ENCODE measurements at places on chromosomes 2 and 18.
A peak's percentile ranks its signal among the peaks of the same experiment; 100 is the strongest.

GRCh38 chr2:16025211-16025875 lies 85.0 kb downstream of the MYCN start:
- no peak for DNase-seq

DNA sequence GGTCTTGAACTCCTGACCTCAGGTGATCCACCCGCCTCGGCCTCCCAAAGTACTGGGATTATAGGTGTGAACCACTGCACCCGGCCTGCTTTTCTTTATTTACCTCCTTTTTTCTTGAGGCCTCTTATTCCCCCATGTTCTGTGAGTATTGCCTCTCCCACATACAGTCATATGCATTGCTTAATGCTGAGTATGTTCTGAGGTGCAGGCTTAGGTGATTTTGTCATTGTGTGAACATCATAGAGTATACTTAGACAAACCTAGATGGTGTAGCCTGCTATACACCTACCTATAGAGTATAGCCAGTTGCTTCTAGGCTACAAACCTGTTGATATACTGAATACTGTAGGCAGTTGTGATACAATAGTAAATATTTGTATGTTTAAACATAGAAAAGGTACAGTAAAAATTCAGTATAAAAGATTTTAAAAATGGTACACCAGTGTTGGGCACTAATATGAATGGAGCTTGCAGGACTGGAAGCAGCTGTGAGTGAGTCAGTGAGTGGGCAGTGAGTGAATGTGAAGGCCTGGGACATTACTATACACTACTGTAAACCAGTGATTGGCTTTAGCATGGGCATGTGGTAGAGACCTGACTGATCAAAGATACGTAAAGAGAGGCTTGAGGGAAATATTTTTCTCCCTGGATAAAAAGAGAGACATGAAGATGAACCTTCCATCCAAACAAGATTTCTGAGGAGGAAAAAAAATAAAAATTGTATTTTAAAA lies 17.6 kb downstream of the SLC39A10 start:
- no peak for DNase-seq

DNA sequence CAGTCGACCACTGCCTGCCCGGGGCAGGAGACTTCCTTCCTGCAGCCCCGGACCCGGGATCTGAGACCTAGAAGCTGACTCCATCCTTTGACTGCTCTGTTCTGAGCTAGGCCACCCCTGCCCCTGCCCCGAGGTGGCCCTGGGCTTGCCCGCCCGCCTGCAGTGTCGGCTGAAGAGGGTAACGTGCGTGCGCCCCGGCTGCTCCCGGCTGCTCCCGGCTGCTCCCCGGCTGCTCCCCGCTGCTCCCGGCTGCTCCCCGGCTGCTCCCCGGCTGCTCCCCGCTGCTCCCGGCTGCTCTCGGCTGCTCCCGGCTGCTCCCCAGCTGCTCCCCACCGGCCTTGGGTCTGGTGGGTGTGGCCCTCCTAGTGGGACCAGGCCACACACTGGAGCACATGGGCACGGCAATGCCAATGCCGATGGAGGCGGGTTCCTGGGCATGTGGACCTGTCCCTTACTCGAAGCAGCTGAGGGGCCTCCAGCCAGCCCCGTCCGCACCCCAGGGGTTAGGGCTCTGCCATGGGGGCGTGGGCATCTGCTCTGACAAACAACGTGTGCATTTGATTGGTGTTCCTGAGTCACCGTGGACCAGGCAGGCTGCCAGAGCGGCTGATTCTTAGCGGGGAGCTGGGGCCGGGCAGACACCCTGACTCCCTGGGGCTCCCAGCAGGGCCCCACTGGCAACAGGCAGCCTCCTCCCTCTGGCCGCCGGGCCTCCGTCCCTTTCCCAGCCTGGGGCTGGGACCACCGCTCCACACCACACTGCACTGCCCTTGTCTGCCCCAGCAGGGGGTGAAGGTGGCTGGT lies 2.0 kb upstream of the GAL3ST2 start:
- DNase-seq, result peak; percentile 66

GRCh38 chr2:27710640-27711430 lies 47.1 kb downstream of the SLC4A1AP start:
- no peak for DNase-seq

GRCh38 chr2:127032621-127033020 lies 74.3 kb downstream of the BIN1 start:
- DNase-seq, result no peak

DNA sequence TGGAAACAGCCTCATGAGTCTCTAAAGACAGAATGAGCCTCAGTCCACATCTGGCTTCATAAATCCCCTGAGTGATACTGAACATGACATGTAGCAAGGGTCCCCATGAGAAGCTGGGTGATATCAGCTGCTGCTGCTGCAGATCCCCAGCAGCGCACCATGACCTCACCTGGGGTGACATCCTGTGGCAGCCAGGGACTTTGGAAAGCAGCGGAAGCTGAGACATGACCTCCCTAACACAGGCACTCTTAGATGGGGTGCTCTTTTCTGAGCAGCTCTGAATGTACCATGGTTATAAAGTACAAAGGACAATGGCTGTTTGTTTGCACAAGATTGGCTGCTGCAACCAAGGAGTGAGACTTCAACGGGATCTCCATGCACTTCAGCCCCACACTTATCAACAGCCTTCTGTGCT lies 74.7 kb upstream of the TMEM200C start:
- no peak for DNase-seq

- no peak for DNase-seq
Observed at GRCh38 chr2:67208887-67209500, 188.1 kb upstream of the ETAA1 start.

- DNase-seq, result no peak
Observed at GRCh38 chr2:1656961-1657841, 87.1 kb downstream of the PXDN start.

DNA sequence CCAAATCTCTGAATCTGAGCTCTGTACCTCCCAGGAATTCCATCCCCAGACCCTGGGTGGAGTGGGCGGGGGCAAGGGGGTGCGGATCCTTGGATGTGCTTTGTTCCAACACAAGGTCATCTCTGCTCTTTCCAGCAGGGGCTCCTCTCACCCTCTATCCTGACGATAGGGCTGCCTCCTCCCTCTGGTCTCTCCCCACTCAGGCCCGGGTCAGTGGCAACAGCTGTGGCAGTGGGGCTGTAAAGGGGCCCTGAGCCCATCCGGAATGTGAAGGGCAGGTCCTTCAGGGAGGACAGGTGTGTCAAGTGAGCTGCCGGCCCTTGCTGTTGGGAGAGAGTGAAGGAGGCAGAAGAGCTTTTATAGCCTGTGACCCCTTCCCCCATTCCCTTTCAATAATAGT lies 167.8 kb downstream of the CELF4 start:
- DNase-seq, result no peak

GRCh38 chr2:241489088-241489487 lies 19.3 kb downstream of the STK25 start:
- DNase-seq, result no peak

GRCh38 chr18:28736951-28737350 lies 560.0 kb upstream of the CDH2 start:
- DNase-seq, result no peak

- no peak for DNase-seq
Observed at GRCh38 chr2:71530211-71530610, 76.8 kb downstream of the DYSF start.

DNA sequence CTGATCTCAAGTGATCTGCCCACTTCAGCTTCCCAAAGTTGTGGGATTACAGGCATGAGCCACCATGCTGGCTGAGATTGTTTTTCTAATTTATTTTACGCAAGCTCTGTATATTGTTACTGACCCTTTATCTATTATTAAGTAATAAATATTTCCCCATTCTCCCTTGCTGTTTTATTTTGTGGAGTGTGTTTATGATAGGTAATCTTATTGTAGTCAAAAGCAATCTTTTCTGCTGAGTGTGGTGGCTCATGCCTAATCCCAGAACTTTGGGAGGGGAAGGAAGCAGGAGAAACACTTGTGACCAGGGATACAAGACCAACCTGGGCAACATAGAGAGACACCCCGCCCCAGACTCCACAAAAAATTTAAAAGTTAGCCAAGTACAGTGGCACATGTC lies 55.2 kb upstream of the RTN4 start:
- DNase-seq, result no peak

- no peak for DNase-seq
Observed at GRCh38 chr2:36359067-36359466, 3.5 kb downstream of the CRIM1 start.

- DNase-seq, result peak; percentile 64
Observed at GRCh38 chr18:32919799-32920198, 147.0 kb upstream of the KLHL14 start.

- DNase-seq, result no peak
Observed at GRCh38 chr2:239467281-239467955, 66.6 kb upstream of the HDAC4 start.

DNA sequence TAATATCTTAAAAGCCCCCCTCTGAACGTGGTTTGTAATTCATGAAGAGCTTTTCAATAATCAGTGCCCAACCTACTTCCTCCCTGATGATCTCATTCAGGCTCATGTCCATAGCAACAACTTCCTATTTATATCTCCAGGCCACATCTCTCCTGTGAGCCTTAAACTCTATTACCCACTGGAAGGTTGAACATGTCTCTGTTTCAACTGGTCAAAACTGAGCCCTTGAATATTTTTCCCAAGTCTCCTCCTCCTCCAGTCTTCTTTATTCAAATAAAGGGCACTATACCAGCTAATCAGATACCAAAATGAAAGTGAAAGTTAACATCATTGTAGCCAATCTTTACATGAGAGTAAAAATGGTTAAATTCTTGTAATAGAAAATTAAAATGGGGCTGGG lies 63.7 kb upstream of the ITGA4 start:
- peak; percentile 68 for DNase-seq

GRCh38 chr2:81436256-81436655 lies 1131.7 kb upstream of the LRRTM1 start:
- no peak for DNase-seq

GRCh38 chr2:129087133-129087813 lies 768.6 kb upstream of the HS6ST1 start:
- DNase-seq, result no peak
